ENCODE measurements at places on chromosomes 11 and 22. TPM values are rescaled to one million over a fixed set of nuclear protein-coding genes. Genes with fewer than 3 reads are reported as not detected.

TXNRD2 gene
- total RNA-seq, result 47.0 TPM

GAS2 gene
- total RNA-seq, result 11.1 TPM

GRCh38 chr11:27187075-27187847, 146.6 kb downstream of the BBOX1 start:
- DNase-seq, result no peak

- no peak for DNase-seq
These were observed 6.2 kb downstream of the PDGFB start for GRCh38 chr22:39238561-39238960.

GRCh38 chr11:93972790-93973189, 48.4 kb upstream of the HEPHL1 start:
- no peak for DNase-seq

Data from Caco-2 (cell line).